ENCODE measurements at places on chromosomes 4 and X.

DNA sequence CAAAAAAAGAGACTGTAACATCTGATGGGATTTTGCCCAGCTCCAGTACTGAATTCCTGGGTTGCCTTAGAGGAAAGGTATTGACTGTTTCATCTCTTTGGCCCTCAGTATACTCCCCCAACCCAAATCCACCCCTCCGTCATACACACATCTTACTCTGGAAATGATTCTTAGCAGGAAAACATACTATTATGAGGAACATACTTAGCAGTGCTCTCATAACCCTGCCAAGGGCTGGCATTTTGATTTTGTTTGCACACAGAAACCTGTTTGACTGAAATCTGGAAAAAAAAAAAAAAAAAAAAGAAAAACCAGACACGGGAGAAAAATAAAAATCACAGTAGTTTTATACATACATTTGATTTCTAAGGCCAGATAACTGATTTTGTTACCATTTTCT, 19.4 kb upstream of the AR start:
- DNase-seq = no peak

GRCh38 chr4:125392694-125393093, 77.9 kb downstream of the FAT4 start:
- DNase-seq = no peak

DNA sequence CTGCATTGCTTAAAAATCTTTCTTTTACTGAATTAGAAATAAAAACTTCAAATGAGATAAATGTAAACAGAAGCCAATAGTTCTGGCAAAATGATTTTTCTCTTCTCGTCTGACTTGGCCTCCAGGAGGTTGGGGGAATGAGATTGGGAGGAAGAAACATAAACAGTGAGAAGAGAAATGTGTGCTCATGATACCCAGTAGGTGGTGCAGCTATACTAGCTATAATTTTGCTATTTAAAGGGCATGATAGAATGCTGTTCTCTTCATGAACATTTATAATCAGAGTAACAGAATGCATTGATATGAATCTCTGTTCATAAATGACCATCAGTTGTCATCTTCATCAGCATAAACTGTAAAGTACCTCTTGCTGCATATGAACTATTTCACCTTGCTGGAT, 85.5 kb downstream of the TACR3 start:
- no peak for DNase-seq

GRCh38 chrX:123138473-123138872, 45.6 kb upstream of the GRIA3 start:
- DNase-seq = no peak

- no peak for DNase-seq
Measured at GRCh38 chr4:87497159-87497558, 32.0 kb downstream of the SPARCL1 start.

- no peak for DNase-seq
Measured at GRCh38 chr4:8905773-8906667, 34.4 kb upstream of the HMX1 start.

Data from stimulated activated CD8-positive, alpha-beta memory T cell treated with anti-CD3 and anti-CD28 coated beads, Interleukin-7, amount 100 ng/mL, for 1 hour (primary cell).